Left renal pelvis (tissue), 4 donors: ENCODE measurements at places on chromosomes 5 and 9.

- DNase-seq = no peak
Observed at GRCh38 chr9:106025453-106025852, 331.1 kb downstream of the TMEM38B start.

- DNase-seq = no peak
Observed at GRCh38 chr5:60494144-60494543, 205.8 kb downstream of the DEPDC1B start.

GRCh38 chr5:15500325-15501001 lies 483 bp downstream of the FBXL7 start:
- no peak for DNase-seq

- DNase-seq = no peak
Observed at GRCh38 chr5:59351076-59351794, 542.3 kb downstream of the PDE4D start.

DNA sequence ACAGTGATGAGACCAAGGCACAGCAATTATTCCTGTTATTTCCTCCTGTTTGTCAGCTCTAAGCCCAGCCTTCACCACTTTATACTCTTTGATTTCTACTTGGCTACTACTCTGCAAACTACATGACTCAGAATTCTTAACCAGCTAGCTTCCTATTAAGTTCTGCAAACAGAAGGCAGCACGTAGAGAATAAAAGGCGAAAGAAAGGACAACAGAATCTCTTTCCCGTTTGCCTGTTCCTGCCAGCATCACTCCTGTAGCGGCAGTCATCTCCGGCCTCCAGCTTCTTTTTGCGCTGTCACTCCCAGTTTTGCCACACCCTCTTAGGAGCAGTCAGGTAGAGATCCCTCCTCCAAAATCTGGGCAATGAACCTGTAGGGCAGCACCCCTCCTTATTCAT lies 29.9 kb downstream of the DPYSL3 start:
- no peak for DNase-seq

- no peak for DNase-seq
Observed at GRCh38 chr9:16768816-16769215, 101.7 kb downstream of the BNC2 start.

DNA sequence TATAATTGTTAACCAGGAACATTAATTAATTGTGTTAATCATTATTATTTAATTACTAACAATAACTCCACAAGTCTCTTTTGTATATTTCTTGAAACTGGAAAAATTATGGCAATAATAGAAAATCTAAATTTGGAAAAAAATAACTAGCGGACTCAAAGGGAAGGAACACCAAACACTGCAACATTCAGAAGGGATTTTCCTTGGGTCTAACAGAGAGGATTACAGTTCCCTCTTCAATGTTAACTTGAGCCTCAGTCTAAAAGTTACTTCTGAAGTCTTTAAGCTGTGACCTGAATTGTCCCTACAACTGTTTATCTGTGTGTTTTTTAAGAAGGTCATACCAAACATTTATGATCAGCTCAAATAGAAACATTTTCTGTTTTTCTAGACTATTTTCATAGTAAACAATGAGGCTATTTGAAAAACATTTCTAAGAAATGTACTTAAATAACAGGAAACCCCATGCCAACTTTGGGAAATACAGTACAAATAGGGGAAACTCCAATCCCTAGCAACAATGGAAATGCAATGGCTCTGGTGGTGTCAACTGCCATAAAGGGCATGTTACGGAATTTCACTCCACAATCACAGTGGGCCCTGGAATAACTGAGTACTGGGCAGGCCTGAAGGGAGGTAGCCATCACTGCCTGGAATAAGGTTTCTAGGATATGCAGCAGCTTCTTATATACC lies 61.2 kb downstream of the MCTP1 start:
- DNase-seq = no peak

DNA sequence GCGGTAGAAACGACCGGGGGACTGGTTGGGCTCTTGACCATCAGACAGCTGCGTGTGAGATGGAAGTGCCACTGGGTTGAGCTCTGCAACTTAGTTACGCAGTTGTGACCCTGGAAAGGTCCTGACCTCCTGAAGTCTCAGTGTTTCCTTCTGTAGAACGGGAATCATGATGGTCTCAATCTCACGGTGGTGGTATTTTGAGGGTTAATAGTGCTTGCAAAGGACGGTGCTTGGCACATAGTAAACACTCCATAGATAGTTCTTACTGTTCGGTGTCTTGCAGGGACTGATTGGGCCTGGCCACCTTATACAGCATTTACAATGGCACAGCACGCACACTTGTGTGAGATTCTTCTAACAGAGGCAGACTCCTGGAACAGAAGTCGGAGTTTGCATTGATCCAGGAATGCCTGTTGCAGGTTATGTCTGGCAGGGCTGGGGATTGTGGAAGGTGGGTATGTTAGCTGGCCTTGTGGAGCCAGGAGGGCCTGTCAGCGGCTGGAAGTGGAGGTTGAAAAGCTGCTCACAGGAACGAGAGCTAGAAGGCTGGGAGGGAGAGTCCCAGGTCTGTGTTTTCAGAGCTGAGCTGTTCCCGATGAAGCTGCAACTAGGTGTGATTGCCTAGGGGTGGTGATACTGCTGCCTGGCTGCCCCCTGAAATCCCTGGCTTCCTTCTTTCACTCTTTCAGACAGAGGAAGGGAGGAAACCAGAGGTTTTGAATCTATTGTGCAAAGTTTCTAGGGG lies 962 bp upstream of the TXN start:
- DNase-seq = no peak

DNA sequence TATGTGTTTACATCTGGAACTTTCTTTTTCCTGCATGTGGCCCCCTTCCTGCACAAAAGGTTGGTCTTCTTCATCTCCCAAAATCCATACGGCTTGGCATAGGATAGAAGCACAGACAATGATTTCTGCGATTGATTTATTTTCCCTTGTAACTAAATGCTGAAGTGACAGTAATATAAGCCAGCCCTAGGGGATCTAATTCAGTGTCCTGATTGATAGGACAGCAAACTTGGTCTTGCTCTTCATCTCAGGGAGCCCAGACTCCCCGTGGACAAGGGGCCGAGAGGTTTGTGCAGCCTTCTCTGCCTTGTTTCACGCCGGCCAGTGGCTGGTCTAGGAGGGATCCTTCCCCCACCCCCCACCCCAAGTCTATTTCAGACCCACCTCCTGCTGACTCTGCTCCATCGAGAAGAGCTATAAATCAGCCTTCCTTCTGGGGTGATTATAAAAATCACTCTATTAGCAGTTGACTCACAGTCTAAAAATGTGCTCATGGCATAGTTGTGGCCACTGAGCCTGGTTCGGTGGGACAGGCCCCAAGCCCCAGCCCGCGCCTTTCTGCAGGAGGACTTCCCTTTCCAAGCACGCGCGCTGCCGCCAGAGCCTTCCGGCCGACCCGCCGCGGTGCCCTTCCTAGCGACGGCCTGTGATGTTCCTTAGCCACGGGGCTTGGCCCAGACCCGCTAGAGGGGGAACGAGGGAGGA lies 89.8 kb upstream of the COL5A1 start:
- DNase-seq = no peak

- no peak for DNase-seq
Observed at GRCh38 chr5:74031536-74031935, 405.5 kb downstream of the ARHGEF28 start.

GRCh38 chr9:29439961-29440360 lies 1866.7 kb upstream of the C9orf72 start:
- DNase-seq = no peak

- DNase-seq = no peak
Observed at GRCh38 chr5:181105391-181106025, 25.5 kb downstream of the OR2V1 start.

GRCh38 chr5:73962801-73963425 lies 336.9 kb downstream of the ARHGEF28 start:
- no peak for DNase-seq

DNA sequence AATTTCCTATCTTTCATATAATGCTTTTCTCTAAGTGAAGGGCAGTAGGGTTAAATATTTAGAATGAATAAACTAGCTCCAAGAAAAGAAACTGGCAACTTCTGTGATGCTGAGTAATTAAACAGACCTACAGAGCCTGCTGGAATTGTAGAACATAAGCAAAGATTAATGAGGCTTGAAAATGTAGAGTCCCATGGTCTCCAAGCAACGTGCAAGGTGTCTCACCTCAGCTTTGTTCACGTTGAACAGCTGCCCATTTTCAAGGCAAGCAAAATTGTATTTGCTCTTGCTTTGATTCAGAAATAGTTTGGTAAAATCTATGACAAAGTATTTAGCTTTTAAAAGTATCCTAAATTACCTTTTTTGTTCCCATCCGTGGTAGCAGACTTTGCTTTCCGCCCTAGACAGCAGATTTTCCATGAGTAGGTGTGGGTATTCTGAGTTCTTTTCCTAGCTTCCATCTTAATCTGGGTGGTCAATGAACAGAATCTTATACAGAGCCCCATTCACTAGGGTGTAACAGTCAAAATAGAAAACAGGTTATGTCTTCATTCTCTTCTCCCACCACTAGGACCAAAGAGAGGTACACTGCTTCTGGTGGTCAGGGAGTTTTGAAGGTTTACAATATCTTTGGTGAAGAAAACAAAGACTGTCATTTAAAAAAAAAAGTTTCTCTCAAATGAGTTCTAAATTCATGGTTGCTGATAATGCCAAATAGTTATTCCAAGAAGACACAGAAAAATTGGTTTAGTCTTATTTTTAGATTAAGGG lies 52.1 kb upstream of the TYRP1 start:
- peak; percentile 43 for DNase-seq

GRCh38 chr9:37559855-37560592 lies 16.2 kb downstream of the FBXO10 start:
- no peak for DNase-seq

GRCh38 chr9:35679766-35680330 lies 6.1 kb downstream of the CA9 start:
- no peak for DNase-seq

GRCh38 chr5:392431-392988 lies 50.5 kb upstream of the EXOC3 start:
- no peak for DNase-seq

- no peak for DNase-seq
Observed at GRCh38 chr9:135228345-135228982, 141.0 kb downstream of the OLFM1 start.

GRCh38 chr9:28620011-28620410 lies 1046.7 kb upstream of the C9orf72 start:
- no peak for DNase-seq

DNA sequence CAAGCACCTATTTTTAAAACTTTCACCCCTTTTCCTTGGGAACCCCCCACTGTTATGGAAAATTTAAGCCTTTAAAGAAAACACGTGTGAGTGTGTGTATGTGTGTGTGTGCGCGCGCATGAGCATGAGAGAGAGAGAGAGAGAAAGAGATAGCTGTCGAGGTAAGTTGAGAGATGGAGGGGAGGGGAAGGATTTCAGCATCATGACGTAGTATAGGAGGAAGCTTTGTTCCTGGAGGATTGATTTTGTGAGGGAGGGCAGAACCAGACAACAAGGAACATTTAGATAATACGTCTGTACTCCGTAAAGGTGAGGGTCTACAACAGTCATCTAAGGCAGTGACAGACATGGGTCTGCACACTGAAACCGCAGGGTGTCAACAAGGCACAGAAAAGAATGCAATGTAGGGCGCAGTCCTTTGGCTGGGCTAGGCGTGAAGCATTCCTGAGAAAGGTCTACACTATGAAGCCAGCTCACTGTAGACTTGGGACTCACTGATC lies 227.7 kb downstream of the SMARCA2 start:
- no peak for DNase-seq

DNA sequence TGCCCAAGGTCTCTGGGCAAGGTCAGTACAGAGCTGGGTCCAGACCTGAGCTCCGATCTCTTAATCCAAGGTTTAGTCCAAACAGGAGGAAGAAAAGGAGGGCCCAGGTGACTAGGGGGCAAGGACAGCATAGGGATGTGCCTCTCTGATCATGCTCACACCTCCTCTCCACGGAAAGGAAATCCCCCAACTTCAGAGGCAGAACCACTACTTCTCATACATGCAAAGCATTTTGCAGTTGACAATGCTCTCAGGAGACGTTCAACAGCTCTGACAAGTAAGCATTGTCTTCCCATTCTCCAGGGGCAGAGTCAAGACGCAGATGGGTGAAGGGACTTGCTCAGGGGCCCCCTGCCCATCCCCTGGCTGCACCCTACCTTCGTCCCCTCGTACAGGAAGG lies 8.7 kb upstream of the CORO2A start:
- DNase-seq = no peak

DNA sequence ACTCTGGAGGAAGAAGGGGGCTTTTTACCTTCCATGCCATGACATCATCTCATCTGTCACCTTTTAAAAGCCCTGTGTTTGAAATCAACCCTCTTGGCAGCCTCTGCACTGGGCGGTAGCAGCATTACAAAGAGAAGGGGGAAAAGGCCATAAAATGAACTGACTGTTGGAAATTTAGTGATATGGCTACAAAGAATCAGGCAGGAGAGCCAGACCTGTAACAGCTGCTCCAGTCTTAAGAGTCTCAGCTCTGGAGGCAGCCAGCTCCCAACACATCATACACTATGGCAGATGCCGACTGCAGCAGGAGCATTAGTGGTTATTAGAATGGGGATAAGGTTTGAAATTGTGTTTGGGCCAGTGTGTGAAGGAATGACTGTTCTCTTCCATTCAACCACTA lies 257.5 kb downstream of the DMAC1 start:
- no peak for DNase-seq

DNA sequence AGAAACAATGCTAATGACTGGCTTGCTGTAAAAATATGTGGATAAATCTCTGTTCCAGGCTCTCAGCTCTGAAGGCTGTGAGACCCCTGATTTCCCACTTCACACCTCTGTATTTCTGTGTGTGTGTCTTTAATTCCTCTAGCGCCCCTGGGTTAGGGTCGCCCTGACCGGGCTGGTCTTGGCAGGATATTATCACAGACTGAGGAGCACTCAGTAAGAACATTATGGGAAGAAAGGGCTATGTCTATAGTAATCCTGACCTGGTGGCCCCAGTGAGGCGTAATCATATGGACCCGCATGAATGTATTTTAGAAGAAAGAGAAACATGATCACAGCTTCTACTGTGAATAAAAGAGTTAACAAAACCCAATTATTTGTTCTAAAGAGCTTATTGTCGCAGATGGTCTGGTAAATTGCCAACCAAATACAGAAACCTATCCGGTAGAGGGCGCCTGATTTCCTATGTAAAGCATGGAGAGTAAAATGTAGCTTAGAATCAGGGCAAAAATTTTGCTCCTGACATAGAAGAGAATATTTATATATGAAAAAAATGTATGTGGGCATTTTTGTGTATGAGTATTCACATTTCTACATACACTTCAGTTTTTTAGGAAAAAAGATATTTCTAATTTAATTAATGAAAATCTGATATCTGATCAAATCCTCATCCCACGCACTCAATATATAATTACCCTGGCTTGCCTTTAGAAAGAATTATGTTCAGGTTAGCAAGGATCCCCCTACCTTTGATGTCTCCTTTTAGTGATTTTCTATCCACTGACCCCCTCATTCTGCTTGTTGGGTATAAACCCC lies 5.8 kb upstream of the IFNA1 start:
- DNase-seq = no peak
